ENCODE measurements at places on chromosomes 7 and 10.

- no peak overlapping the region for H3K27ac ChIP-seq
- no peaks in the 10 kb centered on the region for H3K27me3 ChIP-seq
- DNase-seq = no peak
- no peaks in the 10 kb centered on the region for H3K36me3 ChIP-seq
- no peak overlapping the region for H3K4me3 ChIP-seq
Measured at GRCh38 chr7:14598978-14599377, 303.6 kb downstream of the DGKB start.

DNA sequence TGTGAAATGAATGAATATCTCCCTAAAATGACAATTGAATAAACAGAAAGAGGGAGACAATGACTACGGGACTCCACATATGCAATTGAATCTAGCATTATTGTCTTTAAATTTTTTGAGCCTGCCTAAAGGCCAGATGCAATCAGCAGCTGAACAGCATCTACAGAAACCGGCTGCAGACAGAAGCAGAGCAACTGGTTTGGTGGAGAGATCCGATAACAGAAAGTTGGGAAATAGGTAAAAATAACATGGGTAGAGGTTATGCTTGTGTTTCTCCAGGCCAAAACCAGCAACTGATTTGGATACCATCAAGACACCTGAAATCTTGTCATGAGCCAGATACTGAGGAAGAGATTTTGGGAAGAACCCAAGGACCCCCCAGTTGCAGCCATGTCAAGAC is 146.6 kb downstream of the ZNF33B start:
- no peaks in the 10 kb centered on the region for H3K27me3 ChIP-seq
- H3K4me1 ChIP-seq = no peaks in the 10 kb centered on the region
- DNase-seq = no peak
- no peak overlapping the region for H3K27ac ChIP-seq

DNA sequence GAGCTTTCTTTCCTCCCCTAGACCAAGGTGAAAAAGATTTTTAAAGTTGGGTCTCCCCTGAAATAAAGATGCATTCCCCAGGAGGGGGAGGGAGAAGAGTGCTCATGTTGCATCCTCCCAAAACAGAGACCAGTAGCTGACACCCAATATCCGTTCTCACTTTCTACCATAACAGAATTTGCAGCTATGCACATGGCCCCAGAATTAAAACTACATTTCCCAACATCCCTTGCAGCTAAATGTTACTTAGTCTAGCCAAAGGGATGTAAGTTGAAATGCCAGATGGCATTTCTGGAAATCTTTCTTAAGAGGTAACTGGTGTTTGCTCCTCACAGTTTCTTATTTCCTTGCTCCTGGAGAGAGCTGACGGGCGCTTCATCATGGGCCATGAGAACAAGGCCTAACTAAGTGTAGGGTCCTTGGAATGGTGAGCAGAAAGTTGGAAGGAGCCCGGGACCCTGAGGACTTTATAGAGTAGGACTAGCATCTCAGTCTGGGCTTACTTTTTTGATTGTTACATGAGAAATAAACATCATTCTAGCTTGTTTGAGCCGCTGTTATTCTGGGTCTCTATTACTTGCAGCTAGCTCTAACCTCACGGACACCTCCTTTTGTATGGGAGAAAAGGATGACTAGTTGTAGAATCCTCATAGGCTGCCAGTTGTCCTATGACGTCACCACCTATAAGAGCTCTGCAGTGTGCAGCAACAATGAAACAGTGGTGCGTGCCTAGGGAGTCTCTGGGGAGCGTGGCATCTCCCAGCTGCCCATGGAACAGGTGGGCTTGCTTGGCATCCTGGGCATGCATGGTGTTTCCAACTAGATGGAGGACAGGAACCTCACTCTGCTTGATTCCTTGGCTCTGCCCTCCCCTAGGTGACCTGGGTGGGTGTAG is 46.1 kb upstream of the EXOC6 start:
- no peaks in the 10 kb centered on the region for H3K36me3 ChIP-seq
- no peaks in the 10 kb centered on the region for H3K27me3 ChIP-seq
- no peak overlapping the region for H3K27ac ChIP-seq
- no peaks in the 10 kb centered on the region for H3K4me1 ChIP-seq
- DNase-seq = no peak
- no peak overlapping the region for H3K4me3 ChIP-seq

- H3K36me3 ChIP-seq = no peaks in the 10 kb centered on the region
- H3K27ac ChIP-seq = no peak overlapping the region
- H3K4me1 ChIP-seq = no peaks in the 10 kb centered on the region
- H3K27me3 ChIP-seq = no peaks in the 10 kb centered on the region
- no peak for DNase-seq
- H3K4me3 ChIP-seq = no peak overlapping the region
Measured at GRCh38 chr10:126022841-126023240, 126.5 kb downstream of the FANK1 start.

- H3K27me3 ChIP-seq = no peaks in the 10 kb centered on the region
- DNase-seq = no peak
- no peak overlapping the region for H3K4me3 ChIP-seq
- H3K4me1 ChIP-seq = no peaks in the 10 kb centered on the region
- H3K36me3 ChIP-seq = no peaks in the 10 kb centered on the region
Measured at GRCh38 chr10:27779462-27780015, 33.9 kb upstream of the MKX start.

GRCh38 chr7:49670991-49671390 is 102.4 kb upstream of the VWC2 start:
- H3K27ac ChIP-seq = no peak overlapping the region
- H3K4me3 ChIP-seq = no peak overlapping the region
- H3K36me3 ChIP-seq = no peaks in the 10 kb centered on the region

DNA sequence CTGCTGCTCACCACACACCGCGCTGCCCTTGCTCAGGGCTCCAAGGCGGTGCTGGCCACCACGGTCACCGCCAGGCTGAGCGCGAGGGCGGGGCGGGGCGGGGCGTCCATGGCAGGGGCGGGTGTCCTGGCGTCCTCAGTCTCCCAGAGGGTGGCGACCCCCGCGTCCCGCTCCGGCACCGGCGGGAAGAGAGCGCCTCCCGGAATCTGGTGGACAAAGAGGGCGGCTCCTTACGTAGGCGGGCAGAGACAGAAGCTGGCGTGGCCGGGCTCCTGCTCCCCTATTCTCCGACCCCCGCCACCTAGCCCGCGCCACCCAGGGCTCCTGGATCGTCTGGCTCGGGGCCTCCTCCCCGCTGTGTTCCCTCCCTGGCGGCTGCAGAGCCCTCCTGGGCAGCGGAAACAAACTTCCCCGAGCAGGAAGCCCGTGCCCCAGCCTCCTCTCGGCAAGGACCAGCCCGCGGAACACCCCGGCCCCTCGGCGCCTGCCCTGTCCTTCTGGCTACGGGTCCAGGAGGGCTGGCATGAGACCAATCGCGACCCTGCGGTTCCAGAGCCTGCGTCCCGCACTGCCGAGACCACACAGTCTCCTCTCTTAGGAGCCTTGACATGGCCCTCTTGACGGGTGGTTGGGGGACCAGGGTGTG is 133.8 kb upstream of the ZNF92 start:
- peaks cover 22% of the 10 kb centered on the region for H3K27me3 ChIP-seq
- no peaks in the 10 kb centered on the region for H3K36me3 ChIP-seq
- no peak overlapping the region for H3K27ac ChIP-seq
- DNase-seq = peak; percentile 61
- peaks cover 12% of the 10 kb centered on the region for H3K4me1 ChIP-seq
- H3K4me3 ChIP-seq = peak overlapping the region; percentile 54

DNA sequence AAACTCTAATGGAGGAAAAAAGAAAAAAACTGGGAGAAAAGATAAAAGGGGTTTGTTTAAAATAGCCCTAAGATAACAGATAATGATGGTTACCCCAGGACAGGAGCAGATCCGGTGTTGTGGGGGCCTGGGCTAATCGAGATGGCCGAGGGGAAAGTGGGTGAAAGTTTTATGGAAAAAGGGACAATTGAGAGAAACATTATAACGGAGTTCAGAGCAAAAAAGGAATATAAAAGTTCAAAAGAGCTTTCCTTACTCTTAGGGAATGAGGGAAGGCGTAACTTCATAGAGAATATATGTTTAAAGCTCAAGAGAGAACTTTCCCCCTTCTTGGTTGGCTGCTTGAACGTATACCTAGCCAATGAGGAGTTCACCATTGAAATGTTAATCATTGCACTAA is 131.4 kb downstream of the BAMBI start:
- H3K36me3 ChIP-seq = no peaks in the 10 kb centered on the region
- H3K27me3 ChIP-seq = no peaks in the 10 kb centered on the region
- peak overlapping the region; percentile 57 for H3K27ac ChIP-seq
- H3K4me3 ChIP-seq = no peak overlapping the region

GRCh38 chr10:3902809-3903410 is 117.9 kb upstream of the KLF6 start:
- H3K4me3 ChIP-seq = no peak overlapping the region
- H3K4me1 ChIP-seq = peaks cover 12% of the 10 kb centered on the region
- no peaks in the 10 kb centered on the region for H3K36me3 ChIP-seq
